Omental fat pad (tissue), 4 donors: ENCODE measurements at places on chromosomes 2 and 18. TPM values are rescaled to one million over a fixed set of nuclear protein-coding genes. Genes with fewer than 3 reads are reported as not detected.

DNA sequence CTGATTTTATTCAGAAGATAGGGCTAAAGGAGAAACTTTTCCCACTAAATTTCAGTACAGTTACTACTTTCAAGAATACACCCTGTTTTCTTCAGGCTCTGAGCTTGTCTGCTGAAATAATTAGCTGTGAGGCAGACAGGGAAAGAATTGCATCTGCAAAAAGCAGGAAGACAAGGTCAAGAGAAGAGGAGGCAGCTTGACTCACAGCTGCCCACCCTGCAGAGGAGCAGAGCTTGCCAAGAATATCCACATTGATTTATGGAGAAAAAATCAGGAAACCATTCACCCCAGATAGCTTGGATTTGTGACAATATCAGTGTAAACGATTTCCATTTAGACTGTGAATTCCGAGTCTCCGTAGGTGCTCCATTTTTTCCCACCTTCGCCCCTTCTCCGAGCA, 49.0 kb downstream of the ACTR2 start:
- DNase-seq, result no peak

DNA sequence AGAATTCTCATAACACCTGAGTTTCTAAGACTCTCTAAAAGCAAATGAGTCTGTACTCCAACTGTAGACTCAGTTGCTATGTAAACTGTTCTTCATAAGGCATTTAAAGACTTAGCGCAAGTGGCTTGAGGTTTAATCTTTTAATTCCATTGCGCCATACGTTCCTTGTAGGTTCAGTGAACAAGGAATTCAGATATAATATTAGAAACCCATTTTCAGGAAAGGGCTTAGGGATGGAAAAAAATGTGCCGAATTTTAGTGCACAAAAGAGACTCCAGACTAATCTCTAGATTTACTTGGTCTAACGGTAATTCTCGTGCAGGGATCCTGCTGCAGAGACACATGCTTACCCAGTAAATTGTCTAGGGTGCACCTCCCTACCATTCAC, 268.9 kb upstream of the TANK start:
- no peak for DNase-seq

- DNase-seq, result no peak
Observed at GRCh38 chr2:216023055-216023648, 9.8 kb upstream of the MREG start.

- DNase-seq, result no peak
Observed at GRCh38 chr2:156537141-156537540, 101.0 kb downstream of the GPD2 start.

Gene ICA1L
- 3.4 TPM for total RNA-seq

Gene SLC9A2
- total RNA-seq, result 0.12 TPM

- no peak for DNase-seq
Observed at GRCh38 chr2:138615257-138615656, 113.7 kb downstream of the SPOPL start.
